A549 treated with GW870086 at 1 μM for 4 hours (cell line): ENCODE measurements at places on chromosomes 2 and 18. TPM values are rescaled to one million over a fixed set of nuclear protein-coding genes. Genes with fewer than 3 reads are reported as not detected.

The FABP1 gene
- total RNA-seq: not detected in 5 replicates

The ALPP gene
- 4.4 to 5.3 TPM (median 4.8 TPM) in 5 replicates for total RNA-seq

The NETO1 gene
- total RNA-seq: not detected in 5 replicates

The BMP10 gene
- not detected in 5 replicates for total RNA-seq

The IL36A gene
- not detected in 5 replicates for total RNA-seq

The LCT gene
- total RNA-seq: 0.02 to 0.07 TPM (median 0.03 TPM) in 5 replicates

The LIMS3 gene
- total RNA-seq: not detected in 5 replicates
